Psoas muscle (tissue), 8 donors: ENCODE measurements at places on chromosomes 4 and X. TPM values are rescaled to one million over a fixed set of nuclear protein-coding genes. Genes with fewer than 3 reads are reported as not detected.

DNA sequence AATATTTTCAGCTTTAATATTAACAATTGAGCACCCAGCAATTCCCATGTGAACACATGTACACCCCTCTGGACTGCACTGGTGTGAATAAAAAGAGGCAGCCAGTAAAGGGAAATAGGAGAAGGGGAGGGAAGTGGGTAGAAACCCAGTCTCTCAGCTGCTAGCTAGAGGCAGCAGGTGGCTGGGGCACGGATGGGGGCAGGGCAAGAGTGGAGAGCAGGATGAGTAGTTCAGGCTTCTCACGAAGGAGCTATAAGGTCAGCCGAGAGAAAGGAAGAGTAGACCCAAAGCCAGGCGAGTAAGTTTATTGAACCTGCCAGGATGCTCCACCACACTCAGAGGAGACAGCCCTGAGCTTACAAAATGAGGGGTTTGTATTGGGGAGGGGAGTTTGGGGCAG lies 184.8 kb upstream of the MTMR8 start:
- no peak overlapping the region for H3K27ac ChIP-seq
- no peaks in the 10 kb centered on the region for H3K4me1 ChIP-seq

SPANXA1 gene
- not detected for total RNA-seq

DNA sequence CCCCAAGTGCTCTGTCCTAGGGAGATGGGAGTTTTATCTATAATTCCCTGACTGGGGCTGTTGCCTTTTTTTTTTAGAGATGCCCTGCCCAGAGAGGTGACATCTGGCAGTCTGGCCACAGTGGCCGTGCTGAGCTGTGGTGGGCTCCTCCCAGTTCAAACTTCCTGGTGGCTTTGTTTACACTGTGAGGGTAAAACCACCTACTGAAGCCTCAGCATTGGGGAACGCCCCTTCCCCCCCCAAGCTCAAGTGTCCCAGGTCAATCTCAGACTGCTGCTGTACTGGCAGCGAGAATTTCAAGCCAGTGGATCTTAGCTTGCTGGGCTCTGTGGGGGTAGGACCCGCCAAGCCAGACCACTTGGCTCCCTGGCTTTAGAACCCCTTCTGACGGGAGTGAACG lies 38.3 kb upstream of the CBLL2 start:
- DNase-seq: no peak
- H3K4me1 ChIP-seq: no peaks in the 10 kb centered on the region
- H3K27me3 ChIP-seq: no peaks in the 10 kb centered on the region
- H3K4me3 ChIP-seq: no peak overlapping the region

GRCh38 chrX:13685126-13685763 lies 3.7 kb upstream of the RAB9A start:
- H3K4me3 ChIP-seq: no peak overlapping the region
- no peaks in the 10 kb centered on the region for H3K4me1 ChIP-seq
- no peaks in the 10 kb centered on the region for H3K27me3 ChIP-seq
- no peak for DNase-seq
- H3K36me3 ChIP-seq: no peaks in the 10 kb centered on the region

DNA sequence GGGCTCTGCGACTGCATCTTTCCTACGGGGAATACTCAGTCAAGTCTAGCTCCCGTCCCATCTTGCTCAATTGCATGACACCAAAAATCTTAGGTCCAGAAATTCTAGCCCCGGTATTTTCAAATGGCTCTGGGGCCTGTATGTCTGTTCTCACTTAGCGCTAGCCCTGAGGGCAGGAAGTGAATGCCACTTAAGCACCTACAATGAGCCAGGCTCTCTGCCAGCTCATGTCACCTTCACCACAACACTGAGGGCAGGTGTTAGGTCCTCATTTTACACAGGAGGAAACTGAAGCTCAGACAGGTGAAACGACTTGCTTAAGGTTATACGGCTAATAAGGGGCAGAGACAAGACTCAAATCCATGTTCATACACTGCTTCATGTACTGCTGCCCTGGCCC lies 282.8 kb downstream of the PPP1R2C start:
- no peak overlapping the region for H3K27ac ChIP-seq
- peaks cover 23% of the 10 kb centered on the region for H3K27me3 ChIP-seq
- no peaks in the 10 kb centered on the region for H3K4me1 ChIP-seq
- no peak overlapping the region for H3K4me3 ChIP-seq
- no peak for DNase-seq

- no peak for DNase-seq
- no peaks in the 10 kb centered on the region for H3K4me1 ChIP-seq
- H3K4me3 ChIP-seq: no peak overlapping the region
- no peaks in the 10 kb centered on the region for H3K36me3 ChIP-seq
- no peaks in the 10 kb centered on the region for H3K27me3 ChIP-seq
These were observed 1144.2 kb downstream of the FAT4 start for GRCh38 chr4:126458993-126459392.

DNA sequence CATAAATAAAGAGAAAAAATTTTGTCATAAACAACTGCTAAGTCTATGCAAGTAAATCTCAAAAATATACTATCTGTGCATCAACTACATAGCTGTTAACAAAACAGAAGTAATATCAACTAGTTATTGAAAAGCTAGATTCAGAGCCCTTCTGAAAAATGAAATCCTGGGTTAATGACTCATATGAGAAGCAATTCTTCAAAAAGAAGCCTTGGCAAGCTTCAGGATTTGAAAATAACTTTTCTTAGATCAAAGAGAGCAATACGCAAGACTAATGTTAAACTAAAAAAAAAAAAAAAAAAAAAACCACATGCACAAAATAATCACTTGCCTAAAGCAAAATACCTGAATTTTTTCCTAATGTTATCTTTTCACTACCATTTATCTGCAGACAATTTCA lies 566.1 kb upstream of the BOD1L1 start:
- no peak for DNase-seq
- no peak overlapping the region for H3K4me3 ChIP-seq
- no peak overlapping the region for H3K27ac ChIP-seq
- no peaks in the 10 kb centered on the region for H3K27me3 ChIP-seq
- H3K36me3 ChIP-seq: no peaks in the 10 kb centered on the region
- no peaks in the 10 kb centered on the region for H3K4me1 ChIP-seq

EGFL6 gene
- total RNA-seq: not detected

MRFAP1L1 gene
- 39.1 TPM for total RNA-seq

DNA sequence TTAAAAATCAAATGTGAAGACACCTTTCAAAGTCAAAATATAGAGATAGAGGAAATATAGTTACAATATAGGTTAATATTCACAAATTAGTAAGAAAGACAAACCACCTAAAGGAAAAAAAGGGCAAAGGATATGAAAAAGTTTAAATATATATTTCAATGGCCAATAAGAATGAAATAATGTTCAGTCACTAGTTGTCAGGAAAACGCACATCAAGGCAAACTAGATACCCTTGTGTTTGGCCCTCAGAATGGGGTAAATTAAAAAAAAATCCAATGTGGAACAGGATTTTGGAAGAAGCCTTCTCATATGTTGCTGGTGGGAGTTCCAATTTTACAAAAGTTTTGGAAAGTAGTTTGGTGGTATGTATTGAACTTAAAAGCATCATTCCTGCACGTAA lies 2.4 kb downstream of the ZNF41 start:
- H3K27me3 ChIP-seq: no peaks in the 10 kb centered on the region
- no peak for DNase-seq
- H3K36me3 ChIP-seq: no peaks in the 10 kb centered on the region
- H3K4me3 ChIP-seq: no peak overlapping the region

- H3K27me3 ChIP-seq: no peaks in the 10 kb centered on the region
- H3K4me3 ChIP-seq: no peak overlapping the region
- DNase-seq: no peak
- no peak overlapping the region for H3K27ac ChIP-seq
- H3K36me3 ChIP-seq: peaks cover 51% of the 10 kb centered on the region
- H3K4me1 ChIP-seq: peaks cover 2% of the 10 kb centered on the region
These were observed 40.5 kb downstream of the MED14 start for GRCh38 chrX:40694802-40695201.

- DNase-seq: no peak
- no peak overlapping the region for H3K4me3 ChIP-seq
- H3K27me3 ChIP-seq: no peaks in the 10 kb centered on the region
- H3K4me1 ChIP-seq: no peaks in the 10 kb centered on the region
- no peak overlapping the region for H3K27ac ChIP-seq
These were observed 109.6 kb downstream of the KIT start for GRCh38 chr4:54767376-54767775.

MTMR8 gene
- total RNA-seq: 0.71 TPM

GAGE12E gene
- total RNA-seq: not detected
